AG08395 (cell line): ENCODE measurements at places on chromosomes 3 and 15.

GRCh38 chr3:32584660-32585059 lies 14.0 kb upstream of the DYNC1LI1 start:
- no peak for DNase-seq

DNA sequence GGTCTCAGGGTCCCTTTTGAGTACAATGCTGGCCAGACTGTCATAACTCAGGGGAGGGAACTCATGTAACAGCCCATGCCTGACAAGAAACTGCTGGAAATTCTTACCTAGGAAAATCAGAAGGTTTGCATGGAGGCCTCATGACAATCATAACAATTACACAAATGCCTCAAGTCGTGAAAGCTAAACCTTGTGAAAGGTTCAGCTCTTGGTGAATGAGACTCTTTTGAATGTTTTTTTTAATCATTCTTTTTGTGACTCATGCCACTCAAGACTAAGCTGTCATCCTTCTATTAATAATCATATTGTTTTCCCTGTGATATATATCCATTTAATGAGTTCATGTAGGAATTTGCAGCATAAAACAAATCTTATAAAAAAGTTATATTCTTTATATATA lies 61.4 kb upstream of the LEKR1 start:
- no peak for DNase-seq

GRCh38 chr3:23199649-23200048 lies 3.5 kb upstream of the UBE2E2 start:
- no peak for DNase-seq

DNA sequence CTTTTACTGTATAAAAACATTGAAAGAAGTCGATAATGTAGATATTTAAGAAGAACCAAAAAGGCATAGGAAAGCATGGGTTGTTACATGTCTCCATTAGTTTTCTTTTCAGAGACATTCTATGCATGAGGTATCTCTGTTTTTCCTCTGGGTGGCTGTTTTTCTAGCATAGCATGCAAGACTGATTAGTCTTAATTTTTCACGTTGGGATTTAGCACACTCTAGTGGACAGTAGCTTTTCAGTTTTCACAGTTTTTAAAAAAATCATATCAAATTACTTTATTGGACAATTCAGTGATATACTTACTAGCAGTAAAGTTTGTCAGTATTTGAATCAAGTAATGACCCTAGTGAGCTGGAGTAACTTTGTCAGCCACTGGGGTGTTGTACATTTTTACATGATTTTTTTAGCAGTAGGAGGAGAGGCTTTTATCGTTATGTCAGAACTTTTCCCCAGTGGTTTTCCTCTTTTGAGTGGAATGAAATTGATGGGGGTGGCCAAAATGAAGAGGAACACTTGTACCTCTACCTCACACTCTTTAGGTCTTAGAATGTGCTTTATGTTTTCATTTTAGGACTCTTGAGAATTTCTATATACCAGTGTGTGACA lies 57.2 kb downstream of the SEC22A start:
- DNase-seq: peak; percentile 48

DNA sequence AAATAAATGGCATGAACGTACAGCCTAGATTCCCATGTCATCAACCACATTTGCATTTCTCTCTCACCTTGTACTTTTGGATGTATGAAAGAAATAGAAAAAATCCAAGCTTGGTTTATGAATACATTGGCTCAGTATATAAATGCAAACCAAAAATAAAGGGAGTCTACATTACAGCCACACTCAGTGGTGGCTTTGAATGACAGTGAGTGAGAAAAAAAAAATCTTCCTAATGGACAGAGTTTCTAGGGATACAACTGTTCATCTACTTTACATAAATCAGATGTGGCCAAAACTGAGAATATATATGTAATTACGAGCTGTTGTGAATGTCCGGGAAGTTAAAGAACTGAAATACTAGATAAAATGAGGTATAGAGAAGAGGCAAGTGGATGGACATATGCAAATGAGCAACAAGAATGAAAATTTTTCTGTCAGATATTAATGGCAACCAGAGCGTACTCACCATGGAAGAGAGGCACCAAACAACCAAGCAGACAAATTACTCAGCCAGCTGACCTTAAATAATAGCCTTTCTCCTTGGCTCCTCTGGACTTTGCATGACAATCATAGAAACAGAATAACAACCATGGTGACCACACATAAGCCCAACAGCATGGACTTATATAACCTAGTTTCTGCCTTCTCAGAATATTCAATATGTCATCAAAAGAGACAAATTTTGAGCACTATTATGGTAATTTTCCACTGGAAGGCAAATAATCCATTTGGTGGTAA lies 1305.8 kb downstream of the OTOL1 start:
- no peak for DNase-seq

DNA sequence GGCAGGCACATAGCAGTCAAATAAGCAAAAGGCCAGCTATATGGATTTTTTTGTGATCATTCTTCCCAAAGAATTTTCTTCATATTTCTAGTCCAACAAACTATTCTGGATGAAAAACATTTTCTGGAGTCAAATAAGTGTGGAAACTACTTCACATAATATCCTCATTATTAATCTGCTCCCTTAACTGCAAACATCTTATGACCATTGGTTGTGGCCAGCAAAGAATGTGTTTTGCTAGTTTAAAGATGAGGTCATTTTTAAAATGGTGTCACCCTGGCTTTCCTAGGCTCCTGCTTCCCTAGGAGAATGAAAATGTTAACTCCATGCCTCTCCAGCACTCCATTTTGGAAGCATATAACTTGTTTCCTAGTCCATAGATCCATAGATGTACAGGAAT lies 118.8 kb downstream of the SST start:
- peak; percentile 47 for DNase-seq

DNA sequence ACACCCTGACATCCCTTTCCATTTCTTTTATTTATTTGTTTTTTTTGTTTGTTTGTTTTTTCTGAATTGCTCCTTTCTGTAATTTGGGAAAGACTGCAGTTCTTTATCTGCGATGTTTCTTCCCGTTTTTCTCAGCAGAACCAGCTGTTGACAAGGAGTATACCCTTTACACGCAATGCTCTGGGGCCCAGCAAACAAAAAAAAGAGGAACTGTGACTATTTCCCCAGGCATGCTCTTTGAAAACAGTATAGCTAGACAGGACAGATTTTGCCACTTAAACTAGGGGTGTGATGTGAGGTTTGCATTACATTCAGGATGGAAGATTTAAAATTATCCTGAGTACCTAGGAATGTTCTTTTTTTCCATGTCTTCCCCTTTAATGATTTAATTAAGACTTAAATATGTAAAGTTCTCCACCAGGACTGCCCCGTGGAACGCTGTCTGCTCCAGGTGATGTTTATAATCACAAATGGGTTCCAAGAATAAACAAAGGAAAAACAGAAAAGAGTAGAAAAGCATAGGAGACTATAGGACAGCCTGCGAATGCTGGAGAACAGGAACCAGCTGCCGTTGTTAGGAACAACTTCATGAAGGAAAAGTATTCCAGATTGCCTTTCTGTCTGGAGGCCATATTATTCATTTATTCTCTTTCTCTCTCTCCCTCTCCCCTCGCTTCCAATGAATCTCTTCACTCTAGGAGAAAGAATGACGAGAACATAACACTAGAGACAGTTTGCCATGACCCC lies 43.3 kb downstream of the TGFBR2 start:
- peak; percentile 63 for DNase-seq

- DNase-seq: no peak
These were observed 256.0 kb downstream of the CNTN4 start for GRCh38 chr3:2354702-2355101.

- no peak for DNase-seq
These were observed 354.7 kb downstream of the MCTP2 start for GRCh38 chr15:94586099-94586498.

- DNase-seq: no peak
These were observed 56.0 kb upstream of the MME start for GRCh38 chr3:155024006-155024638.

GRCh38 chr15:32033186-32033890 lies 3.0 kb downstream of the CHRNA7 start:
- no peak for DNase-seq

DNA sequence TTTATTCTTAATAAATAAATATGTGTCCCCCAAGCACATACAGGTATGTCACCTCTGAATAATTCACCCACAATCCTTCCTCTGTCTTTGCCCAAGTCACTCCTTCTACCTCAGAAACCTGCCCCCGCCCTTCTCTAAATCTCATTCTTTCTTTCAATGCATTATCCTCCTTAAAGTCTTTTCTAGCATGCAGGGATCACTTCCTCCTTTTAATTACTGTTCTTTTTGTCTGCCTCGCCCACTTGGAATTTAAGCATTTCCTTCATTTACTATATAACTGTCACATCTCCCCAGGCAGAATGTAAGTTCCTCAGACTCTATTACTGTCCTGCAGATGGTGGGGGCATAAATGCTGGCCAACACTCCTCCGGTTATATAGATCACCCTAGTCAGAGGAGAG lies 7.8 kb downstream of the CCDC80 start:
- no peak for DNase-seq
